Fibroblast of lung (primary cell): ENCODE measurements at places on chromosomes 7 and 10.

DNA sequence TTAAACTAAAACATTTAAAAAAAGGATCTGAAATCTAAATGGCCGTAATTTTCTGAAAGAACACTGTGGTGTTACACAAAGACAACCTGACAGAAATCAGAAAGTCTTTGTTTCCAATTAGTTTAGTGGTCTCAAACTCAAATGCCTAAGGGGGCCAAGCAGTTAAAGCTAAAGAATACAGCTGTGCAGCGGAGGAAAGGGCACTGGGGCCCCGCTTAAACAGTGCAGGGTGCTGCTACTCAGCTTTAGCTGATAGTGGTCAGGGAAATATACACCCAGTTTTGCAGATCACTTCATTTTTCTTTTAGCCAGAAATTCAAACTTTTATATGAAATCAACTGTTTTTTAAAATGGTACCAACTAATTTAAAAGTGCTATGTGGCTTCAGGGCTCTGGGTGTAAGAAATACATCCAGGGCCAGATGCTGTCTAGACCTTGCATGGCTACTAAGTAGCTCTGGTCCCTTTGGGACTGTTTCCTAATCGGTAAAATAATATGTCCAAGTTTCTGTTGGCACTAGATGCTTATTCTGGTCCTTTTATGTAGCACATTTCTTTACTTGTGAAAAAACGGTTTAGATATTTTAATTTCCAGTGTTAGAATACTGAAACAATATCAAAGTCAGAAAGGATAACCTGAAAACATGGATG is 161.8 kb upstream of the LAMB4 start:
- DNase-seq, result peak; percentile 42

DNA sequence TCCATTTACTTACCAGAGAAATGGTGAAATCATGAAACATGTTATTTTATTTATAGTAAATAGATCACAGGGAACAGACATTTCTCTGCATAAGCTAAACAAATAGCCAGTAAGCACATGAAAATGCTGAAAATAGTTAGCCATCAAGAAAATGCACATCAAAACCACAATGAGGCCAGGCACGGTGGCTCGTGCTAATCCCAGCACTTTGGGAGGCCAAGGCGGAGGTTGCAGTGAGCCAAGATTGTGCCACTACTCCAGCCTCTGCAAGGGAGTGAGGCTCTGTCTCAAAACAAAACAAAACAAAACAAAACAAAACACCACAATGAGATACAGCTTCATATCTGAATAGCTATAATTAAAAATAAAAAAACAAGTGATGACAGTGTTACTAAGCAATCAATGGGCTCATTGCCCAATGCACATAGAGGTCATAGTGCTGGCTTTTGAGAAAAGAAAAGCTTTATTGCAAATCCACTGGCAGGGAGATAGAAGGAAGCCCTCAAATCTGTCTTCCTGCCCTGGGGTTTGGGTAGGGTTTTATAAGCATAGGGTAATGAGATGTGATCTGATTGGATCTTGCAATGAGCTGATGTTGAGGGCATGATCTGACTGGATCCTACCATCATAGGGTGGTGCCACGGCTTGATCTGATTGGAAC is 16.2 kb downstream of the CSTF2T start:
- peak; percentile 2 for DNase-seq

DNA sequence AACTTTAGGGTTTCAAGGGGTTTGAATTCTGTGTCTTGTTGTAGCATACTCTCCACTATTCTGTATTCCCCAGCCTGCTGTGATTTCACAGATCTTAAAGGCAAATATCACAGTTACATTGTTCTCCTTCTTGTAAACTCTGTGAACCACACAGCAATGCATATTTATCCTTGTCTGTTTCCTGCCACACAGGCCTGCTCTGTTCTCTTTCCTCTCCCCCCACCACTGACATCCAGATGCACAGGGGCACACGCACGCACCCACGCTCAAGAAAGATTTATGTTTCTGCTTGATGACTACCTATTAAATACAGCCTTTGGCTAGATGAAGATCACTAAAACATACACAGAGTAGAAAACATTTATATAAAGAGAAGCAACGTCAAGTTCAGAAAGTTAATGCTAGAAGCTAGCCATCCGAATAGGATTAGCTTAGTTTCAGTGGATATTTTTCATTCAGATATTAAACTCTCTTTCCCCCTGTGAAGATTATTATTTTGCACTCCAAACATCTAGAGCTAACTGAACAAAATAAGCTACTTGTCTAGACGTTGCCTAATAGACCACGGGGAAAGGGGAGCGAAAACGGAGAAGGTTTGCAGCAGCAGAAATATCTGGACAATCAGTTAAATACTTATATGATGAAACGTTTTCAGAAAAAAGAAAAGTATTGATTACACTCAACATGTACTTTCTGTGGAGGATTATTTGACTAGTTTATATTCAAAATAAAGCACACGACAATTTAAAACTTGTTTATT is 193.1 kb upstream of the SEMA3C start:
- peak; percentile 21 for DNase-seq

GRCh38 chr7:135782377-135782776 is 33.8 kb upstream of the FAM180A start:
- no peak for DNase-seq

- DNase-seq, result no peak
These were observed 77.6 kb downstream of the NRBF2 start for GRCh38 chr10:63210611-63211196.

GRCh38 chr10:101052285-101052684 is 9.5 kb upstream of the KAZALD1 start:
- peak; percentile 77 for DNase-seq

DNA sequence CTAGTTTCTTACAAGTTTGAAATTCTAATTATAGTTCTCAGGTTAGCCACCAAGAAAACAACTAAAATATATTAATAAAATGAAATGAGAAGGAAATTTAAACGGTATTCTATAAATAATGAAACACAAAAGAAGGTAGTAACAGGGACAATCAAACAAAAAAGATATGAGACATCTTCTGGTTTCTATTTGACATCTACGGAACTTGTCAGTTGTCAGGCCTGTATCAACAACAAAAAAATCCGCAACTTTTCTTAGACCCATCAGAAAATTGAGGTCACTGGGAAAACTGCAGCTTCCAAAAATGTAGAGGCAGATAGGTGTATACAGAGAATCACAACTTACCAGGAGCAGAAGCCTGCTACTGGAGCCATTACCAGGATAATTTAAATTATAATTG is 70.6 kb downstream of the ZPBP start:
- DNase-seq, result no peak

GRCh38 chr7:100802951-100803350 is 24.4 kb downstream of the EPHB4 start:
- no peak for DNase-seq

DNA sequence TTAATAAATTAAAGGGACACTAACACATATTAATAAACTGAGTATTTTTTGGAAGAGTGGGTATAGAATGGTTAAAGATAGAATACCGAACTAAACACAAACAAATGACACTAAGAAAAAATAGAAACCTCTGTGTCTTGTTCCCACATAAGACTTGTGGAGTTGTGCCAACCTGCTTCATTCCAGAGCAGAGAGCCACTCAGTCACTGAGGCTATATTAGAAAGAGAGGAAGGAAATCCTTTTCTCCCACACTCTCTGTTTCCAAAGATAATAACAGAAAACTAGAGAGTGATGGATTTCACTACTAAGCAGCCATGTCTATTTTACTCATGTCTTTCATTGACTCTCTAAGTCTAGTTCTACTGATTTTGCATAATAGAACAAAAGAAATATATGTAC is 26.0 kb downstream of the CTNNA3 start:
- DNase-seq, result peak; percentile 48

- peak; percentile 57 for DNase-seq
These were observed 143.4 kb upstream of the GLI3 start for GRCh38 chr7:42380401-42380800.

DNA sequence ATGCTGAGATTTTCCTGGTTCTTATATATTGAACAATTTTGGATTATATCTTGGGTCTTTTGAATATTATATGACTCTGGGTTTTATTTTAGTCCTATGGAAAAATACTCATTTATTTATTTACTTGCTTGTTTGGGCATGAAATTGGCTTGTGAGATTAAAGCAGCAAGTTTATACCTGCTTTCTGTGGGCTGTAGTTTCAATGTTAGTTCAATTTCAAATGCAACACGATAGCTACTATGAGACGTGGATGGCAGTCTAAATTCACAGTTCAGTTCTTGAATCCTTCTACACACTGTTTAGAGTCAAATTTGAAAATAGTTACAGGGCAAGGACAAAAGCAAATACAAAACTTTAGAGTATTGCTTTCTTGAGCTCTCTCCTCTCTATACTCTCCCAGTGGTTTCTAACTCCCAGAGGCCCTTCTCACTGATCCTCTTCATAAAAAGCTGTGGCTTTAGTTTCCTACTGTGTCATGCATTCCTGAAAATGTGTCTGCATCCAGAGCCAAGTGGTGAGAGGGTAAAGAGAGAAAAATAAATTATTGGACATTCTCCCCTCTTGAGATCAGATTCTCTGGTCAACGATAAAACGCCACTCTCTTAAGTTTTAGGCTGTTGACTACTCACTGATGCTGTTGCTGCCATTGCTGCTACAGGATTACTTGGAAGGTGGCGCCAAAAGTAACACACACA is 34.4 kb downstream of the POLR1F start:
- DNase-seq, result peak; percentile 52

GRCh38 chr10:63200431-63200830 is 67.3 kb downstream of the NRBF2 start:
- DNase-seq, result no peak

DNA sequence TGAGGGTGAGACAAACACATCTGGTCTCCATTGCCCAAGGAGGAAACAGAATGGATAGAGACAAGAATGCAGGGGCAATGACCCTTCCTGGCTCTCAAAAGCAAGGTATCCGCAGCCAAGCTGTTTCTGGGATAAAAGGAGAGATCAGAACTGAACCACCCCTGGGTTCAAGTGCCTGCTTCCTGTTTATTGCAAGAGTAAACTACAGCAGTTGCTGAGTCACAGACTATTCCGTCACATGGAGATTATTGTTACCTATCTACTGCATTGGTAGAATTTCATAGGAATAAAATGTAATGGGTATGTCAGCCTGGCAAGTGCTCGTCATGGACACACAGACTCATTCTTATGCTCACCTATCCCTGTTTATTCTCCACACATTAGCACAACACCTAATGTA is 821.6 kb downstream of the GRID1 start:
- DNase-seq, result no peak

GRCh38 chr10:51063659-51064535 is 10.4 kb upstream of the PRKG1 start:
- peak; percentile 79 for DNase-seq

DNA sequence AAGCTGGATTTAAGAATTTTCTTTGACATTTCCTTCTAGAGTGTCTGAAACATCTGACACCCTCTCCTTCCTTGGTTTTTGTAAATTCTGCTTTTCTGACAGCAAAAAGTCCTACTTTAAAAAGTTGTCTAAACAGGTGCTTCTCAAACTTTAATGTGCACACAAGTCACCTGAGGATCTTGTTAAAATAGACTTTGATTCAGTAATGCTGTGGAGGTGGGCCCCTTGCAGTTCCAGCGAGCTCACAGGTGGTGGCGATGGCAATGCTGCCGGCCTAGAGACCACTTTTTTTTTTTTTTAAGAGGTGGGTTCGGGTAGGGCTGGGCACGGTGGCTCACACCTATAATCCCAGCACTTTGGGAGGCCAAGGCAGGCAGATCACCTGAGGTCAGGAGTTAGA is 77.1 kb downstream of the ABCC2 start:
- no peak for DNase-seq

DNA sequence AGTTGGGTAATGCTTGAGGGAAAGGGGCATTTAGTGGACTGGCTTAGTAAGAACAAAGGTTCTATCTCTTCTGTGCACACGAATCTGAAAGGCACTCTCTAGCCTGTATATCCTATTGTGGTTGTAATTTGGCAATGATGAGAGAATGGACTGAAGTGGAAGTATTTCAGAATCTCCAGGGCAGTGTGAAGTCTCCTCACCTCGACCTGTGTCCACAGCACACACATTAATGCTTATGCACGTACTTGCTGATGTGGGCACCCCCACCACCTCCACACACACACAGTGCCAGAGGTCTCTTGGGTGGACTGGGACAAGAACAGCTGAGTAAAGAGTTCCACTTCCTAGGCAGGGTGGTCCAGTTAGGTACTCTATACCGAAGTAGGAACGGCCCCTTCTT is 6.9 kb downstream of the SMC3 start:
- peak; percentile 5 for DNase-seq

DNA sequence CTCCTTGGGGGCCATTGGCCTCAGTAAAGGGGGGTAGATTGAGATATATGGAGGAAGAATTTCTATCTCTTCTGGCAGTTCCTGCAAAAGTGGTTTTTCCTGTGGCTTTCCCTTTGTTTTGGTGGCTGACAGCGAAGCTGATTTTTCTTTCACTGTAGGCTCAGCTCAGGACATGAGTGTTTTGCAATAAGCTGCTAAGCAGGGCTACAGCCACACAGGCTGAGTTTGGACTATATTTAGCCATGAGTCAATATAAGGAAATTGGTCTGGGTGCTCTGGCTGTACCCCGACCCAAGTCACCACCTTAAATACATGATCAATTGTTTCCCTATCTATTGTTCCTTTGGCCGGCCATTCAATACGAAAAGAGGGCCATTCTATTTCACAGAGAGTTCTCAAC is 212.7 kb upstream of the KCND2 start:
- DNase-seq, result peak; percentile 60

DNA sequence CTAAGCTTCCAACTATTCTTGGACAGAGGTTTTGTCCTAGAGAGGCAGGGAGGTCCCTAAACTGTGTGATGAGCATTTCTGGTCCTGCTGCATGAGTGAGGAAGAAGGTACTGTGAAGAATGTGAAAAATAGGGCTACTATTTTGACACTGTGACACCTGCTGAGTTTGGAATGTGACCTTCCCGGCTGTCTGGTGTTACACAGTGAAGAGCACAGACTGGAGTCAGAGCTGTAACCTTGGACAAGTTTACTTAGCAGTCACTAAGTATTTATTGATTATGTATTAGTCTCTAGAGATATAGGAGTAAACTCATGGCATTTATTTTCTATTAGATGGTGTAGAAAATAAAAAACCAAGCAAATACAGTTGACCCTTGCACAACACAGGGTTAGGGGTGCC is 12.3 kb downstream of the GOLGA7B start:
- DNase-seq, result no peak

DNA sequence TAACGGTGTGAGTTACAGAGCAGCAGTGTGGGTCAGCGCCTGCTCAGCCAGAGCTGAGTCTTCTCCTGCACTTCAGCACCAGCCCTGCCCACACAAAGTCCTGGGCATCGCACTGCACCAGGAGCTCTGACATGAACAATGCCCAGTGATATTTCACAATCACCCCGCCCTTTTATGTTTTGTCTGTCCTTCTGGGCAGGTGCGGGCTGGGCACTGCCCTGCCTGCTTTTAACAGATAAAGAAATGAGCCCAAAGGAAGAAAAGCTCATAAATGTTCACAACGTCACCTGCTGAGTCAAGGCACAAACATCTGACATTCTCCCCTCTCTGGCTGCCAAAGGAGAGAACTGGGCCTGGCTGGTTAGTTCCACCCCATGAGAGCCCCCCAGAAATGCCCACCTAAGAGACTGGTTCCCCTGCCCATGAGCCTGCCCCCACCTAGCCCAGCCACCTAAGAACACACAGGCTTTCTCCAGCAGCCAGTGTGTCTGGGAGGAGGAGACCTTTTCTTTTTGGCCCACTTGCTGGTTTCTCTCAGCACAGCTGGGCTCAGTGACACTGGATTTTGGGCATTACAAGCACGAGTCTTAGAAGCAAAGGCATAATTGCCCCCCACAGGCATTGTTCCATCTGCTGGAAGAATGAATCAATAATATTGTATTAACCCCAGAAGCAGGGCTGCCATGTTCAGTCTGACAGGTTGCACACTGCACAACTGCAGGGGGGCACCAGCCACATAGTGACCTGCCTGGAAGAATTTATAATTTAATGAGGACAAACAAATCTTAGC is 22.3 kb downstream of the CALML3 start:
- no peak for DNase-seq
